ENCODE measurements at places on chromosomes 13 and 19.

- no peak for DNase-seq
Observed at GRCh38 chr19:46357846-46358583, 11.1 kb downstream of the PPP5C start.

GRCh38 chr19:36420961-36421748 is 2.7 kb upstream of the ZFP82 start:
- DNase-seq: no peak

- DNase-seq: no peak
Observed at GRCh38 chr13:23470790-23471614, 37.5 kb upstream of the SACS start.

DNA sequence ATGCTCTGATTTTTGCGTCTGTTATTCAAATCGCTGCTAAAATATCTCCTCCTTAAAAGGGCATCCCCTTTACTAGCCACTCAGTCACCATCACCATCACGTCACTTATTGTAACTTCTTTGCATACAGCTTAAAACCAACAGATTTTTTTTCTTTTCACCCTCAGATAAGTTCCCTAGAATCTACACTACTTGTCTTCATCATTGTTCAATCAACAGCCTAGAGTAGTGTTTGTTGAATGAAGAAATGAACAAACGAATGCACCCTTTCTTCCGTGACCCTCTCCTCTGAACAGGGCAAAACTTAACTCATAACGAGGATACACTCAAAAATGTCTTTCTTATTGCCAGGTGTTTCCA is 1.1 kb upstream of the AKAP11 start:
- DNase-seq: no peak

DNA sequence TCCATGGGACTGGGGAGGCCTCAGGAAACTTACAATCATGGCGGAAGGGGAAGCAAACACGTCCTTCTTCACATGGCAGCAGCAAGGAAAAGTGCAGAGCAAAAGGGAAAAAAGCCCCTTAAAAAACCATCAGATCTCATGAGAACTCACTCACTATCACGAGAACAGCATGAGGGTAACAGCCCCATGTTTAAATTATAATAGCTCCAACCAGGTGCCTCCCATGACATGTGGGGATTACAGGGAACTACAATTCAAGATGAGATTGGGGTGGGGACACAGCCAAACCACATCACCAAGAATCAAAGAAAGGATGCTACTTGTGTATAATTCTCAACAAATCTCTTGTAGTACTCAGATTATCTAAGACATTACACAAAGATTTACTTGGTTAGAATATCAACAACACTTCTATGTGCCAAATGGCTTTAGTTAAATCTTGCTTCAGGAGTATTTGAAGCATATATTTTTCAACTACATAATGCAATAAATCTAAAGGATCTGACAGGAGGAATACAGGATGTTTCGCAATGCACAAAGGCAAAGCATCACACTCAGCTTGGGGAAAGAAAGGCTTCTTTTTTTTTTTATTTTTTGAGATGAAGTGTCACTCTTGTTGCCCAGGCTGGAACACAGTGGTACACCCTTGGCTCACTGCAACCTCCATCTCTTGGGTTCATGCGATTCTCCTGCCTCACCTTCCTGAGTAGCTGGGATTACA is 180.0 kb downstream of the LHFPL6 start:
- no peak for DNase-seq

DNA sequence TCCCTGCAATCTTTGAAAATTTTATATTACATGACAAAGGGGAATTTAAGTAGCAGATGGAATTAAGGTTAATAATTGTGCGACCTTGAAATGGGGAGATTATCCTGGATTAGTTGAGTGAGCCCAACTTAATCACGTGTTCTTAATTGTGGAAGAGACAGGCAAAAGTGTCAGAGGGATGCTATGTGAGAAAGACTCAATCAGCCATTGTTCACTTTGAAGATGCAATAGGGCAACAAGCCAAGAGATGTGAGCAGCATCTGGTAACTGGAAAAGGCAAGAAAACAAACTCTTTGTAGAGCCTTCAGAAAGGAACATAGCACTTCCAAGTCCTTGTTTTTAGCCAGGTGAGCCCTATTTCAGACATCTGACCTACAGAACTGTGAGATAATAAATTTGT is 247.7 kb downstream of the SLITRK1 start:
- DNase-seq: no peak

- DNase-seq: no peak
Observed at GRCh38 chr19:7288977-7289376, 5.2 kb downstream of the INSR start.

DNA sequence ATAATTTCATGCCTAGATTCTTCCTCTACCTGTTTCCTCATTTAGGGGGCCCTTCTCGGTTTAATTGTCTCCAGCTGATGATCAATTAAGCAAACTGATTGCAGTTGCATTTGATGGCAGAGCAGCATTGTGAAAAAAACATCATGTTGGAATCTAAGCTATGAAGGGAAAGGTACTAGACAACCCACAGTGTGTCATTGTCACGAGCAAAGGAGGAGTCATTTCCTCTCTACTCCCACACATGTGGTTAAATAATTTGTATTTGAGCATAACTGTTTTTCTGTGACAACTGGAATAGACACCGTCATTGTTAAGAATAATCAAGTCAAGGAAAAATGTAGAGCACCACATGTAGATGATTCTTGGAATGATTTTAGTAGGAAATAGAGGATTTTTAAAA is 240.3 kb downstream of the DCT start:
- no peak for DNase-seq

GRCh38 chr19:27955485-27956480 is 1257.2 kb downstream of the UQCRFS1 start:
- no peak for DNase-seq

DNA sequence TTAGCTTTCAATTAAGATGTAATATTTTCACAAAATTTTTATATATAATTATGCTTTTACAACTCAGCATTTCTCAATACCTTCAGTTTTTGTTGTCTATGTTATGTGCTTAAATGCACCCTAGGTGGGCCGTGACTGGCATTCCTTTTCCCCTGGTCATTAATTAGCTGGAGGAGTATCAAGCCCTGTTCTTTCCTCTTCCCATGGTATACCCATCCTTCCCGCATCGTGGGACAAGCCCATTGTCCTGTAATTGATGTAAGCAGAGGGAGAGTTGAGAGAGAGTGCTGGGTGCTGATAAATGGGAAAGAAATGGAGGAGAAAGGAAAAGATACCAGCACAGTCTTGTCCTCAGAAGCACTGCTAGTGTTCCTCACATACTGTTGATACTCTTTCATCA is 591.7 kb downstream of the GPC6 start:
- DNase-seq: no peak

DNA sequence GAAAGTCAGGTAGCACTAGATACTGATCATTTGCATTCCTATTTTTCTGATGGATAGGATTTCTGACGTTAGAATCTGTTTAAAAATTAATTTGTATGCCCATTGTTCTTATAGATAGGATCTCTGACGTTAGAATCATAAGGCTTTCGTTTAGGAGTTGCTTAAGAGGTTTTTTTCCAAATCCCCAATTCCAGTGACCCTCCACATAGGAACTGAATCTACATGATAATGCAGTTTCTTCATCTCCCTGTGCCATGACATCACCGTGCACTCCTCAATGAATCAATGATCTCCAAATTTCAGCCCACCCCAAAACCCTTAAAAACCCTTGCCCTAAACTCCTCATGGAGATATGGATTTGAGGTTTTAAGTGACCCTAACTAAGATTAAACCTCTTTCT is 87.2 kb downstream of the RXFP2 start:
- DNase-seq: no peak

DNA sequence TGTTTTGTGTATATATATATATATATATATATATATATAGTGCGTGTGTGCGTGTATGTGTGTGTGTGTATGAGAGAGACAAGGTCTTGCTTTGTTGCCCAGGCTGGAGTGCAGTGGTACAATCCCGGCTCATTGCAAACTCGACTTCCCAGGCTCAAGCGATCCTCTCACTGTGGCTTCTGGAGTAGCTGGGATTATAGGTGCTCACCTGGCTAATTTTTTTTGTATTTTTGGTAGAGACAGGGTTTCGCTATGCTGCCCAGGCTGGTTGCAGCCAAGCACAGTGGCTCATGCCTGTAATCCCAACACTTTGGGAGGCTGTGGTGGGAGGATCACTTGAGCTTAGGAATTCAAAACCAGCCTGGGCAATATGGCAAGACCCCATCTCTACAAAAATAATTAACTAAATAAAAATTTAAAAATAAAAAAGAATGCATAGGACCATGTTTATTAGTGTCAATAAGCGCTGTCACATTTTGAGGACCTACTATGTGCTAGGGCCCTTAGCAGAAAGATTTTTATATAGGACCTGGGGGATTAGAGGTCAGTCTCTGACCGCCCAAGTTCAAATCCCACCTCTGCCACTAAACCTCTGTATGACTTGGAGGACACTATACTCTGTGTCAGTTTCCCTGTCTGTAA is 1.8 kb downstream of the PVR start:
- no peak for DNase-seq

DNA sequence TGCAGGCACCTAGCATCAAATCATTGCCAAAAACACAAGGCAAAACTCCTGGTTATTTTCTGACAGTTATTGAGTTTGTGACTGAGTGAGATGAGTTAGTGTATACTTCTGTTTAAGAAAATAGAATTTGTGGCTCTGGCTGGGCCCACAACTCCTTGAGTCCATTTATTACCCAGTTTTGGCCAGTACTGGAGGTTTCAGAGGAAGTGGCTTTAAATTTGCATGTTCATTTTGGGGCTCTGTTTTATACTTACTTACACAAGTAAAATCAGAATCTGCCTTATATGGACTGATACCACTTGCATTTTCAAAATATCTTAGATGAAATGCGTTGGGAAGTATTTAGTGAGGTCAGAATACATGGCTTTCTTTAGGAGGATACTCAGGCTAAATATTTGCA is 29.0 kb downstream of the TNFSF11 start:
- no peak for DNase-seq

GRCh38 chr13:106440866-106441265 is 94.6 kb downstream of the EFNB2 start:
- no peak for DNase-seq

DNA sequence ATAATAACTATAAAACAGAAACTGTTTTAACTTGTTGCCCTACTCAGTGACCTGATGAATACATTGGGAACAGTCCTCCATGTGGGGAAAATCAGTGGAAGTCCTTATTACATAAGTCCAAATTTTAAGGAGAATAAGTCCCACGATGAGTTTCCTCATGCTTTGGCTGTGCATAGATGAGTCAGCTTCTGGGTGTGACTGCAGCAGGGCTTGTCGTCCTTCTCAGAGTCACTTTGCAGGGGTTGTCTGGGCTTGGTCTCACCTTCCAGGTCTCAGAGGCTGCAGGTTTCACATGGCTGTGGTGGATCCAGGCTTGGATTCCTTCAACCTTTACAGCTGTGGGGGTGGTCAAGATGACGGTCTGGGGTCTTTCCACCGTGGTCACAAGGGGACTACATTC is 85.6 kb downstream of the SLC25A15 start:
- no peak for DNase-seq

DNA sequence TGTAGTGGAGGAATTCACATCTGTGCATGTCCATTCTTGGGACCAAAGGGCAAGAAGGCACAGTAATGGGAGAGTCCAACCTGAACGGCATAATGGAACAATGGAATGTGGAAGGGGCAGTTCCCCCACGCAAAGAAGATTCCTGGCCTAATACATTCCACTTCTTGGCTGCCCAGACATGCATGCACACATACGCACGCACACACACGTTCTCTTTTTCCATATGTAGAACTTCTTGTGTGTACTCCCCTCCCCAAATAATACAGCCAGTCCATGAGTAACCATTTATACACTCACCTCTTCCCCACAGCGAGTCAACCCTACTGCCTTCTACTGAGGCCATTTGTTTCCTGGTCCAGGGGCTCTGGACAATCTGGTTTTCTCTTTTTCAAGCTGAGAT is 6.0 kb upstream of the STK24 start:
- peak; percentile 48 for DNase-seq

- no peak for DNase-seq
Observed at GRCh38 chr13:93118081-93118615, 108.5 kb upstream of the GPC6 start.

DNA sequence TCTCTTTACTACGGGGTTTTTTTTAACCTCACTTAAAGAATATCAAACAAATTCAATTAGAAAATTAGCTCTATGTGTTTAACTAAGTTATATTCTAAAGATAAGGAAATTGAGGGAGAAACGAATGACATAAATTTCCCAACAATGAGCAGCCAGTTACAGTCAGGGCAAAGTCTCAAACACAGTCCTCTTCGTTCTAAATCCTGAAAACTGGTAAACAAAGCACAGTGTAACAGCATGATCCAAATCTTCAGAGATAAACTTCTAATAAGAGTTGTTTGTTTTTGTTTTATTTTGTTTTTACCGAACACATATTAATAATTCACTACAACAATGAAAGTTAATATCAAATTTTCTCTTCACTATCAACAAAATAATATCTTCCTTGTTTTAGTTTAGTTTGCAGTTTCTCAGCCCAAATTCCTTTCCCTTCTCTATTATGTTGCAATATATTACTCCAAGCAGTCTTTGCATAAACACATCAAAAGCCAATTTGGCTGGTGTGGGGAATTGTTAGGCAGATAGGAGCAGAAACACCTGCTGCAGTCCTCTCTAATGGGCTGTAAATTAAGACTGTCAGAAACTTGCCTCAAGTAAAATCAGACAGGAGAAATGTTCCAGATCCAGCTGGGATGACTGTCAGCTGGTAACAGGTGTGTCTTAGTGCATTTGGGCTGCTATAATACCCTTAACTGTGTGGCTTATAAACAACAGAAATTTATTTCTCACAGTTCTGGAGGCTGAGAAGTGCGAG is 106.5 kb upstream of the SGCG start:
- no peak for DNase-seq

GRCh38 chr19:42216653-42217519 is 591 bp downstream of the DEDD2 start:
- DNase-seq: no peak

GRCh38 chr13:81597101-81597500 is 1256.2 kb upstream of the SPRY2 start:
- DNase-seq: no peak

DNA sequence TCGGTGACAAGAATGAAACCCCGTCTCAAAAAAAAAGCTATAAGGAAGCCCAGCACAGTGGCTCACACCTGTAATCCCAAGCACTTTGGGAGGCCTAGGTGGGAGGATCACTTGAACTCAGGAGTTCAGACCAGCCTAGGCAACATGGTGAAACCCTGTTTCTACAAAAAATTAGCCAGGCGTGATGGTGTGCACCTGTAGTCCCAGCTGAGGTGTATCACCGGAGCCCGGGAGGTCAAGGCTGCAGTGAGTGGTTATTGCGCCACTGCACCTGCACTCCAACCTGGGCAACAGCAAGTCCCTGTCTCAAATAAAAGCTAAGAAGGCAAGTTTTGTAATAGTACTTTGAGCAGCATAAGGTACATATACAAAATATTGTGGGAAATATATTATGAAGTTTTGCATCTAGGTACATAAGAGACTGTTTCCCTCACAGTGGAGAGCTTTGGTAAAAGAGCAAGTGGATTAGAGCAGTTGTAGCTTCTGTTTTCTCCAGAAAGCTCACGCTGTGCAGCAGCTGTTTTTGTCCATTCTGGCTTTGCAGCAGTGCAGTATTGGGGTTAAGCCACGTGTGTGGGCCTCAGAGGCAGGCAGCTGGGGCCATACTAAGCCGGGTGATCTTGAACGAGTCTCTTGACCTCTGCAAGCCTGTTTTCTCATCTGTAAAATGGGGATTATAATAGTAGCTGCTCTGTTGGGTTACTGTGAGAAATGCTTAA is 35.4 kb downstream of the ARHGAP35 start:
- DNase-seq: no peak
